ENCODE measurements at places on chromosomes 3 and 15.

- DNase-seq: peak; percentile 15
Measured at GRCh38 chr3:60431599-60431958, 819.7 kb downstream of the FHIT start.

DNA sequence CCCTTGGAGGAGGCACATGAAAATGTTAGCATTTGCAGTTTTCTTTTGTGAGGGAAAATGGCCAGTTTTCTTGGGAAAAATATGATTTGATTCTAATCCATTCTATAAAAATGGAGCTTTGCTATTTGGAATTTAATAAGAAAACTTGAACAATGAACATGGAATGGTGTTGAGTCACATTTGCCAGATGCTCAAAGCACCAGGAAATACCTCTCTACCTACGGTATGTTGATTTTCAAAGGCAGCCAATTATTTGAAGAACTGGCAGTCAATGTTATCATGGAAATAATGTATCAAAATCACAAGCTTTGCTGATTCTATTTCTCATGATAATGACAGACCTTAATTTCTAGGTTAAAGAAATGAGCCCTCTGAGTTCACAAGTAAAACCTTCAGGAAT is 14.9 kb downstream of the NME9 start:
- no peak for DNase-seq

DNA sequence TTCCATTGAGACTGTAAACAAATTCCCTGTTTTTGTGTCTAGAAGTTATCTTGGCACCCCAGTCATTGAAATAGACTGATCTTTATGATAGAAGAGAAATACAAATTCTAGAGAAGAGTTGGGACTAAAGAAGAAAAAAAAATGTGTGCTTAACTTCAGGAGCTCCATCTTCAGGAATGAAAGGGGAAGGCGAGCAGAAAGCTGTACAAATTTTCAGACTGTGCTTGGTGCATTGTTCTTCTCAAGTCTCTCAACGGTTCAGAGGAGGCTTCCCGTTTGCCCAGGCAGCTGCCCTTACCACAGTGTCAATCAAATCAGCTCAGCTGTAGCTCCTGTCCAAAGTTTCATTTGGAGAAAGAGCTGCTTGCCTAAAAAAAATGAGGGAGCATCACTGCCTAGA is 41.7 kb downstream of the OXSM start:
- peak; percentile 47 for DNase-seq

DNA sequence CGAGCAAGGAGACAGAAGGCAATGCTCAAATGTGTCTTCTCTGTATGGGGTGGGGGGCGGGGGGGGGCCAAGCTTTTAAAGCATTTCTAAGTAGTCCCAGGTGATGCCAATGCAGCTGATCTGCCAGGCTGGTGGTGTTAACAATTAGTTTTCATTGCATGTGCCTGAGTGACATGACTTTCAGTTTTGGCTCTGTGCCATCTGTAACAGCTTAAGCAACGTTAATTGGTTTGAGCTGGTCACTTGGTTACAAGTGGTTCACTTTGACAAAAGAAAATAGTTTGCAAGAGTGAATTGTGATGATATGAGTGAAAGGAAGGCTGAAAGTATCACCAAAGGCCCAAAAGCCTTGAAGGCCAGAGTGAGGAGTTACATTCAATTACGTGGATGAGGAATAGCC is 26.4 kb upstream of the LRIG1 start:
- DNase-seq: no peak

- peak; percentile 49 for DNase-seq
Measured at GRCh38 chr3:15606434-15606891, 4.9 kb downstream of the BTD start.

- DNase-seq: peak; percentile 84
Measured at GRCh38 chr3:127064391-127065137, 81.6 kb downstream of the PLXNA1 start.

Measured in fibroblast of mammary gland (primary cell).